ENCODE measurements at places on chromosomes 4 and X.

- no peak for DNase-seq
Measured at GRCh38 chr4:138409670-138410069, 167.5 kb upstream of the SLC7A11 start.

- DNase-seq, result no peak
Measured at GRCh38 chr4:187333151-187333550, 609.5 kb upstream of the FAT1 start.

DNA sequence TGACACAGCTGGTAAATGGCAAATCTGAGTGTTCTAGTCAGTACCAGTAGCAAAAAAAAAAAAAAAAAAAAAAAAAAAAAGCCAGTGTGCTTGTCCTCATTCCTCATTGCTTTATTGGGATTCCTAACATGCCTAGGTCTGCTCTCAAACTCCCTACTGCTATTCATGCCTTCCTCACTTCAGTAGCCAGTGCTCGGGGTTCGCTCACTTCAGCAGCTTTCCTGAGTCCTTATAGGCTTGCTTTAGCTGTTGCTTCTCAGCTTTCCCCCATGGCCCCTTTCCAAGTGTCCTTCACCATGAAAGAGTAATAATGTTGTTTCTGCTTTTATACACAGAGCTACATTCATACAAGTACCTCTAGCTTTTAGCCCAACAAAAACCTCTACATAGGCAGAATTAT, 30.8 kb downstream of the SLITRK2 start:
- no peak for DNase-seq

GRCh38 chr4:8048856-8049676, 109.4 kb upstream of the AFAP1 start:
- DNase-seq, result no peak

DNA sequence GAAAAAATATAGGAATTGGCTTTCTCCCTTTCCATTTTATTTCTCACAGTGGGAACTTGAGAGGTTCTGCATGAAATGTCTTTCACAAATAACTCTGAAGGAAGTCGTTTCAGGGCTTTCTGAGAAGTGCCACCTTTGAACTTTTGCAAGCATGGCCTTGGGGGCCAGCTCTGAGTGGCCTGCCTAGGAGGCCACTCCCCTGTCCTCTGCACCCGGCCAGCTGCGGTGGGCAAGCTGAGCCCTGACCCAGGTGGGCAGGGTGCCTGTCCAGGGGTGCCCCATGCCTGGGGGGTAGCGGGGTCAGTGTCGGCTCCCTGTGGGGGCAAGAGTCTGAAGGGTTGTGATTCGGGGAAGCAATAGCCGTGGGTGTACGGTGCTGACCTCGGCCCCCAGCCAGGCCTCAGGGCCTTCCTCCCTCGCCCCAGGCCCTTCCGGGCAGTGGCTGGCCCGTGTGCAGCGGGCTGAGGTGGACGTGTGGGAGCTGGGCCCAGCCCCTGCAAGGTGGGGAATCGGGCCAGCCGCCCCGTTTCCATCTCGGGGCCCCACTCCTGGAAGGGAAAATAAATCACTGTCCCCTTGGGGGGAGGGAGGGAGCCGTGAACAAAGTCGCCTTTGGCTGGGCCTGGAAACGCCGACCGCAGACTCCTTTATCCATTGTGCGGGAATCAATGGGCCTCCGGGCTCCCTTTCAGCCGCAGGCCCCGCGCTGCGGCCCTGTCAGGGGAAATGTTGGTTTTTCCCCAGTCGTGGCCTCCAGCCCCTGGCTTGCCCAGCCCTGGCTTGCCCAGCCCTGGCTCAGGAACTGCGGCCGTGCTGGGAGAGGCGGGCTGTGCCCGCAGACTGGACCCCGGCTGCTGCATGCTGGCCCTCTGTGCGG, 3.1 kb downstream of the FGFRL1 start:
- DNase-seq, result no peak

DNA sequence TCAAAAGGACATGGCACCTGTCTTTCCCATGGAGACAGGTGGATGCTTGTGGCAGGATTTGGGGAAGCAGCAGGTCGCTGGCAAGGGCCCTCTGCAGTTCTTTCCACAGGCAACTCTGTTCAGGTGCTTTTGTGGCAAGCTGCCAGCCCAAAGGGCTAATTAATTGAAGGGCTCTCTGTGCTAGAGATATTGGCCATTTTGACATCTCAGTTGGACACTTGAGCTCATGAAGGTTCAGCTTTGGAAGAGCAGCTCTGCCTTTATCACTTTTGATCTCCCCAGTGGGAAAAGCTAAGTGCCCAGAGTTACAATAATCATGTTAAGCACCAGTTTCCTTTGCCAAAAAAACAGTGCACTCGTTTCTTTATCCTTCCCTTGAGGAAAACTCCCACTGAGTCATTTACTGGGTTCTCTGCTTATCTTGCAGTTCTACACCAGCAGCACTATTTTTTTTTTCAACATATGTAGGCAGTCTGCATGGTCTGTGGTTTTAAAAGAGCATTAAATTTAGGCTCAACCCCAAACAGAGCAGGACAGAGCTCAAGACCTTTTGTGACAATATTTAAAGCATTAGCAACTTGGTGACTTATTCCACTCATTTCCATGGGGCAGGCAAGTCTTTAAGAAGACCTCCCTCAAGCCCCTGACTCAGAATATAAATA, 336.4 kb upstream of the RASGEF1B start:
- DNase-seq, result no peak

GRCh38 chrX:72366178-72366577, 60.5 kb upstream of the CITED1 start:
- no peak for DNase-seq

DNA sequence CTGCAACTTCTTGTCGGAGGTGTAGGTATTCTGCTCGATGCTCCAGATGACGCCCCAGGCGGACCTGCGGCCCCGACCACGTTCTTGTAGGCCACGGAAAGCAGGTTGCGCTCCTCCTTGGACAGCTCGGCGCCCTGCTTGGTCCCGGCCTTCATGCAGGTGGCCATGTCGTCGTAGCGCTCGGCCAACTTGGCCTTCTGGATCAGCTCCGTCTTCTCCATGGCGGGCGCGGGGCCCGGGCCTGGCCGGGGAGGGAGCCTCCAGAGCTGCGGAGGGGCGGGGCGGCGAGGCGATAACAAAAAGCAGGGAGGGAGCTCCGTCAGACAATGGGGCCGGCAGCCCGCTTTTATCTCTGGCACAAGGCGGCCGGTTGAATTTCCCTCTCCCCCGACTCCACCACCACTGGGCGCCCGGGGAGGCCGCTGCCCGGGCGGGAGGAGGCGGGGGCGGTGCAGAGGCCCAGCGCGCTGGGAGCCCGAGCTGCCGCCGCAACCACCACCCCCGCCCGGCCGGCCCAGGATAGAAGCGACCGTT, 28.3 kb upstream of the DRP2 start:
- DNase-seq, result no peak

- DNase-seq, result no peak
Measured at GRCh38 chr4:53617101-53617680, 25.9 kb upstream of the LNX1 start.

DNA sequence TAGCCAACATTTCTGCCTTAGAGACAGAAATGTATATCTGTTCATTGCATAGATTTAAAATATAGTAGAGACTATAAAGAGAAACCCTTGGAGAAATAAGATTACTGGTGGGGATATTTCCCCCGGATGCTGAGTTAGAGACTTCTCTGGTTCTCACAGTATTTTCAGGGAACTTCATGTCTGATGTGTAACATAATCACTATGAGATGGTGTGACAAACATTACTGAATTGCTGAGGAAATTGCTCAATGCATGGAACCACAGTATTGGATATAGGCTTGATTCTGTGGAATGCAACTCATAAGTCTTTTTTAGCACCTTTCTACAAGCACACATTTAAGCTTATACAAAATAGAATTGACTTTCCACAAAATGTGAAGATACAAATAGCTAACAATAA, 152.7 kb downstream of the SOWAHB start:
- DNase-seq, result no peak

GRCh38 chrX:154020536-154021115, 924 bp upstream of the IRAK1 start:
- DNase-seq, result no peak

- no peak for DNase-seq
Measured at GRCh38 chr4:2060611-2061185, 1.6 kb downstream of the NAT8L start.

DNA sequence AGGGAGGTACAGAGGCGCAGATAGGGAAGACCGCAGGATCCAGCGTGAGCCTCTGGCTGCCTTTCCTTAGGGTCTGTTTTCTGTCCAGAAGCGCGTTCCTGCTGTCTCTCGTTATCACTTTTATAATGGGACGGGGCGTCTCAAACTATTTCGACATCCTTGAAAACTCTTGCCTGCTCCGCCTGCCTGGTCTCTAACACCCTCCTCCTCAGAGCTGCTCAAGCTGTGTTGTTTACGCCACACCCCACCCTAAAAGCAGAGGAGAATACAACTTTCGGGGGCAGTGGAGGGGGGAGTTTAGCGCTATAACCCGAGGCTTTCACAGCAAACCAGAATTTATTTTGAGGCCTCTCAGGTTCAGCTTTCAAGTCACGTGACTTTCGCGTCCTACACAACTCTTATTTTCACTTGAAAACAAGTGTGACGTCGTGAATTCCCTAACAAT, 646 bp upstream of the FAM3A start:
- DNase-seq, result no peak

- no peak for DNase-seq
Measured at GRCh38 chrX:150587585-150588503, 19.4 kb downstream of the MTM1 start.

- DNase-seq, result no peak
Measured at GRCh38 chr4:121709766-121710405, 13.1 kb upstream of the ANXA5 start.

Measured in GM12864 (cell line).